ENCODE measurements at places on chromosomes 5 and 9. TPM values are rescaled to one million over a fixed set of nuclear protein-coding genes. Genes with fewer than 3 reads are reported as not detected.

DNA sequence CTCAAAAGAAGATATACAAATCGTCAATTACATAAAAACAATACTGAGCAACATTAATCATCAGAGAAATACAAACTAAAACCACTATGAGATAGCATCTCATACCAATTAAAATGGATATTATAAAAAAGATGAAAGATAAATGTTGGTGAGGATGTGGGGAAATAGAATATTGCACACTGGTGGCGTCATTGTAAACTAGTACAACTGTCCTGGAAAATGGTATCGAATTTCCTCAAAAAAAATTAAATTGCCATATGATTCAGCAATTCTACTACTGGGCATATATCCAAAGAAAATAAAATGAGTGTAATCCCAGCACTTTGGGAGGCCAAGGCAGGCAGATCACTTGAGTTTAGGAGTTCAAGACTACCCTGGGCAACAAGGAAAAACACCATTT lies 326.0 kb upstream of the FTMT start:
- no peak for DNase-seq

The ARID3C gene
- total RNA-seq: 0.26 TPM

DNA sequence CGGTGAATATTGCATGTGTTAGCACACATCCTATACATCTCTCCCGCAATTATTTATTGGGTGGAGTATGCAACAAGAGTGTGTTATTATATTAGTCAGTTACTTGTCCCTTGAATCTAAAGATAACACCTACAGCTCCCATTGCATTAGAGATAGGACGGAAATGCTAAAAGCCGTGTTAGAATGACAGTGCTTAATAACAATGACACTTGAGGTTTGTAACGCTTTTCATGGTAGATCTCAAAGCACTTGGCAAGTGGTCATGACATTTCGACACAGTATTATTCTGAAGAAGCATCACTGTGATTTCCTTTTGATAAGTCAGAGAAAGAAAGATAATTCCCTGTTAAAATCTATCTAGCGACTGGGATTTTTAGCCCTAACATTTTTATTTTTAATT lies 33.4 kb upstream of the TRIO start:
- DNase-seq: no peak

The RIOK2 gene
- 48.7 TPM for total RNA-seq

GRCh38 chr5:22056601-22057000 lies 796.5 kb downstream of the CDH12 start:
- DNase-seq: no peak

DNA sequence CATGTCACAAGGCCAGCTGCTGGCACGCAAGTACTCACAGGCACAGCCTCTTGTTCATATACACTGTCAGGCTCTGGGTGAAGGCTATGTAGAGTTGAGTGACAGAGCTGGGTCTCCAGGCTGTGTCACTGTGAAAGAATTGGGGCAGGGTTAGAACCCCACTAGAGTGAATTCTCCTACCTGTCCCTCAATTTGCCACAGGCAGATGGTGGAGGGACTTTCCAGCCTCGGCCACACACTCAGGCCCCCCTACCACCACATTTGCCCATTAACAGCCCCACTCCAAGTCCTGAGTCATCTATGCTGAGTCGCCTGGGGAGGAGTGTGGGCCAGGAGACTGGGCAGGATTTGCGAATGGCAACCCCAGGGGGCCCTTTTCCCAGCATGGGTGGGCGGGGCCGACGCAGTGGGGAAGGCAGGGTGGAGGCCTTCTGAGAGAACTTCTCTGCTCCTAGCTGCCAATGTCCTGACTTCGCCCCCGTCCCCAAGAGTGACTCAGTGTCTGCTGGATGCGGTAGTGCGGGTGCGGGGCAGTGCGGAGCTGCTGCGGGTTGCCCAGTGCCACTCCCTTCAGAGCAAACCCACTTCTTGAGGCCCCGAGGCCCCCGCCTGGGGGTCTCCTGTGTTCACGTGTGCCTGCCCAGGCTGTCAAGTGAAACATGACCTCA lies 50.3 kb upstream of the PSD2 start:
- DNase-seq: no peak
